ENCODE measurements at places on chromosomes 3 and 15.

DNA sequence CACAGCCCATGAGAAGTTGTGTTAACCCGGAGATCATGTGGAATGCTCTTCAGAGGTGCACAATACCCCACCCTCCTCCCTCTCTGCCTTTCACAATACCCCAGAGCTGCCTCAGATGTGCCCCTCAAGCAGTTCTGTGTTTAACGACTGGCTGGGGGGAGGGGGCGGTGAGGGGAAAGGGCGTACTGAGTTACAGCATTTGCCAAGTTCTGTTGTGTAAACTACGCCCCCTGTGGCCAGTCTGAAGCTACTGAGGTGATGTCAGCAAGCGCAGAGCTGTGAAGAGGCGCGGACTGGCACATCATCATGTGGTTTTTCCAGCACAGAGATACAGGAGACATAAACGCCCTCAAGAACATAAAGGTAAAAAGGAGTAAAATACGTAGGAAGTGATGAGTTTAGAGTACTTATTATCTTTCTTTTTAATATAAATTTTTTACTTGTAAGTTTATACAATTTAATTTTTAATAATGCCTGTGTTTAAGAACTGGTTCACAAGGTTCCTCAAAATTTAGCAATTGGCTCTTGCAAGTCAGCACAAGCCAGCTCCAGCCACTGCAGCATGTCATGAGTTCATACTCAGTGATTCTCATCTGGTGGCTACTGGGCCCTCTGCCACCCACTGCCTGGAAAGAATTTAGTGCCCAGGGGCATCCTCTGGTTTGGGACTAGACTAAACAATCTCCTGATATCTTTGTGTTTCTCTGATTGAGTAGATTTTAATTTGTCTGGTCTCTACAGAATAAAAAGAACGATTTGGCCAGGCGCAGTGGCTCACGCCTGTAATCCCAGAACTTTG lies 1.7 kb downstream of the EPB42 start:
- DNase-seq, result no peak

- DNase-seq, result no peak
Measured at GRCh38 chr3:126051741-126052140, 32.2 kb downstream of the SLC41A3 start.

DNA sequence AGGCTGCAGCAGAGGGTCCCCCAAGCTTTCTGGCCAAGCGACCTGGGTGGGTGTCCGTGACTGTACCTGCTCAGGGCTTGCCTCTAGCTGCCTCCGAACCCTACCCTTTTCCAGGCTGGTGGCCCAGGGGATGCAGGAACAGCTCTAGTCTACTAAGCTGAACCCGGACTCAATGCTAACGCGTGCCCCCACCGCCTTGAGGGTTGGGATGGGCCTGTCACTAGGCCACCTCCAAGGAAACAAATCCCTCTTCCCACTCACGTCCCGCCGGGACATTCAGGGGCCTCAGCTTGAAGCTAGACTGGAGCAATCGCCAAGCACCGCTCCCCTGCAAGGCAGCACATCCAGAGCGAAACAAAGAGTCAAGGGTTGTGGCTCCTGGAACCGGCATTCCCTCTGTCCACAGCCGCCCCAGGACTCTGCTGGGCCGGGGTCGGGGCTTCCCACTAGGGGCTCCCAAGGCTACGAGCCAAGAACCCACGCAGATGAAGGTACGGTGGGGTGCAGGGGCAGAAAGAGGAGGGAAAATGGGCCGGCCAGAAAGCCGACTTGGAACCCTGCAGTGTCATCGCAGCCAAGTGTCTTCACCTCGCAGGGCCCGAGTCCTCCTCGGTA lies 2.9 kb downstream of the FBXL22 start:
- DNase-seq, result peak; percentile 24

DNA sequence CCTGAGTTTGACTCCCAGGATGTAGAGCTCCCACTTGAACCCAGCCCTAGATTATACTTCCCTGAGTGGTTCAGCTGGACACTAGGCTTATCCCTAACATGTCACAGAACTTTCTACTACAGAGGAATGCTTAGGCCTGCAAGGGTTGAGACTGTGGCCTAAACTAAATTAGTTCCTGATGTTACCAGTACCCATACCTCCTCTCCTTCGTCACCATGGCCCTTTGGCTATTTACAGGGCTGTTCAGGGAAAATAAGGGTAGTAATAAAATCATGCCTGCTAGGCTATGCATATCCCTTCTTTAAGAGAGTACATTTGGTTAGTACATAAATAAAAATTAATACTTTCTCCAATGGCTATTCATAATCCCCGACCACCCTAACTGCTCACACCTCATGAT lies 356.4 kb upstream of the RASGRP1 start:
- no peak for DNase-seq

- no peak for DNase-seq
Measured at GRCh38 chr3:121740896-121741295, 8.6 kb downstream of the GOLGB1 start.

GRCh38 chr15:81766829-81767475 lies 278.9 kb downstream of the MEX3B start:
- no peak for DNase-seq

DNA sequence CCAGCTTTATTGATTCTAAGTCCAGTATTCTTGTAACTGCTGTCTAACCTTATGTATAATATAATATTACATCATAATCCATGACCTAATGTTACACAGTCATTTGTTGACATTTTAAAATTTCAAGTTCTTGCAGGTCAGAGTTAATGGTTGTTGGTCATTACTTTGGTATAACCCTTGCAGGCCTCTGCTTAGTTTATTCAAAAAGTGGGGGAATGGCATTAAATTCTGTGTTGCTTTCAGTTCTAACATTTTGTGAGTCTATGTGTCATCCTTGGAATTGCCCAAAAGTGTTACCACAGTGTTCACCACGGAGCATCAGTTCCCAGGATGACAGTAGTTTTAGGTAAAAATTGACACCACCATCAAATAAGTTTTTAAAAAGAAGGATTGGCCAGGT lies 174.8 kb upstream of the BCL6 start:
- DNase-seq, result peak; percentile 26

DNA sequence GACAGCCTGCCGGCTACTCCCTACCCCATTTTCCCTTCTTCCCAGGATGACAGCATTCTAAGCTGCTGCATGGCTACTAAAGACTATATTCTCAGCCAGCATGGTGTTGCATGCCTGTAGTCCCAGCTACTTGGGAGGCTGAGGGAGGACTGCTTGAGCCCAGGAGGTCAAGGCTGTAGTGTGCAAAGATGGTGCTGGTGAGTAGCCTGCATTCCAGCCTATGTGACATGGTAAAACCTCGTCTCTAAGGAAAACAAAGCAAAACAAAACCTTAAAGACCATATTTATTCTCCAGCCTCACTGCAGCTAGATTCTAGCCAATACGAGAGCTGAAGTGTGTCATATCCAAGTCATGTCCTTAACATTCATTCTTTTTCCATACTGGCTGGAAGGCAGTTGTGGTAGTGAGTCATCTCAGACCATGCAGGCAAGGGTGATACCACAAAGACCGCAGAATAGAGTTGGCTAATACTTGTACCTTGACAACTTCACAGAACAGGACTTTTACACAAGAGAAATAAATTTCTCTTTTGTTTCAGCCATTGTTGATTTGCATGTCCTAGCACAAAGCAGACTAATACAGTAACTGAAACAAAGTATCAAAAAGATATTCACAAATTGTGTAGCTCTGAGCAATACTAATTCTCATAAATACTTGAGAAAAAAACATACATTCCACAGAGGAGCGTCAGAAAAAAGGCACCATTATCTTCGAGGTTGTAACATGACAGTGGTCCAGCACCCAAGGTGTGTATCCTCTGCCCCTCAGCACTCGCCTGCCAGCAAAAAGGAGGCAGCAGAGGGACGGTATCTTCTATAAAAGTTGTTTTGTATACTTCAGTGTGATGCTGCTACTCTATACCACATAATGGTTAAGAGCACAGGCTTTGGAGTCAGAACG lies 14.8 kb downstream of the PBRM1 start:
- peak; percentile 95 for DNase-seq

DNA sequence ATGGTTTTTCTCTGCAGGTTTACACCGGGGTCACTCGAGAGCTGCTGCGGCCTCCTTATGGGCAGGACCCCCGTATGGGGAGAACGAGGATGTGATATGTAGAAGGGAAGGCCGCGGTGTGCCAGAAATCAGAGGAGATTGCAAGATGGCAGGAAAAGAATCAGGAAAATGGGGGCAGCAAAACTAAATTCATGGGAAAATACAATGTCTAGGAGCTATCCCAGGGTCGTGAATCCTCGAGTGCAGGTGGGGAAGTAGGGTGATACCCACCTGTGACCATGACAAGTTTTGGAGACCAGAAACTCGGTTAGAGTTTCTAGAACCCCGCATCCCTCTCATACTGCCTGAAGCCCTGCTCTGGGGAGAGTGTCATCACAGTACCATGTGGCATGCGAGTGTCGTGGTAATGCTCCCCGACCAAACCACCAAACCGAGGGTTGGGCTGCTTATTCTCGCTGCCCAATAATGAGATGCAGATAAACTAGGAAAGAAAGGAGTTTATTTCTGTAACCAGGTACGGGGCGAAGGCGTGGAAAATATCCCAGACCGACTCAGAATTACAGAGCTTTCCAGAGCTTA lies 781 bp downstream of the TRNT1 start:
- peak; percentile 59 for DNase-seq

- DNase-seq, result no peak
Measured at GRCh38 chr3:151395806-151396205, 11.3 kb upstream of the P2RY12 start.

- no peak for DNase-seq
Measured at GRCh38 chr3:106577241-106577640, 708.4 kb upstream of the CBLB start.

- no peak for DNase-seq
Measured at GRCh38 chr15:49064884-49065283, 18.6 kb upstream of the SECISBP2L start.

GRCh38 chr3:63442918-63443317 lies 164.8 kb downstream of the SYNPR start:
- no peak for DNase-seq

DNA sequence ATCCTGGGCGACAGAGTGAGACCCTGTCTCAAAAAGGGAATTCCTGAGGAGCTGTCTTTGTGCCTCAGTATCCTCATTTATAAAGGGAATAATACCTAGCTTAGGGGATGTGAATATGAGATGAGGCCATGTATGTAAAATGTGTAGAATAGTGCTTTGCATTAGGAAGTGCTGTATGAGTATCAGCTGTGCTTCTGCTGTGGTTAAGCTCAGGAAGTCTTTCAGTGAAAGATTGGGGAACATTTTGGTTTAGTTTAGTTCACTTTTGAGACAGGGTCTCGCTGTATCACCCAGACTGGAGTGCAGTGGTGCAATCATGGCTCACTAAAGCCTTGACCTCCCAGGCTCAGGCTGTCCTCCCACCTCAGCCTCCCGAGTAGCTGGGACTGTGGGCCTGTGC lies 10.6 kb downstream of the THUMPD3 start:
- no peak for DNase-seq

DNA sequence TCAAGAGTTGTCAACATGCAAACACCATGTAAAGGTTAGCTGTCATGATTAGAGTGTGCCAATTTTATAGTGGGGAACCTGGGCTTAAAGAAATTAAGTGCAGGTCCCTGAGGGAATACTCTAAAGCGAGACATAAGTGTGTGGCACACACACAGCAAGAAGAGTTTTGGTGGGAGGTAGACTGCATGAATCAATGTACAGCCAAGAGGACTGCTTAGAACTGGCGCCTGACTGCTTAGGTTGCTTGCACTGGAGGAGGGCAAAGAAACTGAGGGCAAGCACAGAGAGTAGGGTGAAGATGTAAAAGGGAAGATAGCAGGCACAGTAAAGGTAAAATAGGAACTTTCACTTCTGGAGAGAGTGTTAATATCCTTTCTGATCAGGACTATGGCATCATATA lies 184.9 kb downstream of the SOX2 start:
- no peak for DNase-seq

- DNase-seq, result peak; percentile 34
Measured at GRCh38 chr3:128559486-128560225, 66.7 kb upstream of the GATA2 start.

- DNase-seq, result no peak
Measured at GRCh38 chr15:62462268-62462667, 297.2 kb upstream of the C2CD4B start.

DNA sequence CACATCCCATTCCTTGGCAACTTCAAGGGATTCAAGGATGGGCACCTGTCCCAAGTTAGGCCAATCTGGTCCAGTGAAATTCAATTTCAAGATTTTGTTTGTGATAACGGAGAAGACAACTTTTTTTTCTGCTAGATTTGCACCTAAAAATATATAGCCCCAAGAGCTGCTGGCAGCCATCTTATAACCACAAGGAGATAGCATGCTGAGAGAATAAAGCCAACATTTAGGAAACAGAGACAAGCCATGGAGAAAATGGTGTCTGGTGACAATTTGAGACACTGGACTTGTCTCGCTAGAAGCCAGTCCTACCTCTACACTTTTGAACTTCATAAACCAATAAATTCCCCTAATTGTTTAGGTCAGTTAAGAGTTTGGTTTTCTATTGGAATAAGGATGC lies 5.4 kb downstream of the PARL start:
- no peak for DNase-seq

DNA sequence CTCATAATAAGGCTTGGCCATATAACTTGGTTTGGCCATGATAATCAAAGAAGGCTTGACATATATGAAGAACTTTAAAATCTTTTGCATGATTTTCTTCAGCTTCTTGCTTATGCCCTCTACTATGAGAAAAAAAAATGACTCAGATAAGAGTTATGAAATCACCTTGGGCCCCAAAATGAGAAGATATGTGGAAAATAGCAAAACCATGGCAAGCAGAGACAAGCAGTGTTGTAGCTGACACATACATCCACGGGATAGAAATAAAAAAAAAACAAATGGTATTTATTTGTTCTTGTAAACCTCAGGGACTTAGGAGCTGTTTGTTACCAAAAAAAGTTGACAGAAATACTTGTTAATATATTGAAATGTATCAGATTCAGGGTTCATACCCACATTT lies 614.8 kb upstream of the BCHE start:
- no peak for DNase-seq

- peak; percentile 59 for DNase-seq
Measured at GRCh38 chr3:60555686-60556354, 695.4 kb downstream of the FHIT start.

GRCh38 chr15:88954431-88955277 lies 41.5 kb upstream of the MFGE8 start:
- DNase-seq, result no peak

- no peak for DNase-seq
Measured at GRCh38 chr3:184696697-184697096, 15.2 kb downstream of the MAGEF1 start.

DNA sequence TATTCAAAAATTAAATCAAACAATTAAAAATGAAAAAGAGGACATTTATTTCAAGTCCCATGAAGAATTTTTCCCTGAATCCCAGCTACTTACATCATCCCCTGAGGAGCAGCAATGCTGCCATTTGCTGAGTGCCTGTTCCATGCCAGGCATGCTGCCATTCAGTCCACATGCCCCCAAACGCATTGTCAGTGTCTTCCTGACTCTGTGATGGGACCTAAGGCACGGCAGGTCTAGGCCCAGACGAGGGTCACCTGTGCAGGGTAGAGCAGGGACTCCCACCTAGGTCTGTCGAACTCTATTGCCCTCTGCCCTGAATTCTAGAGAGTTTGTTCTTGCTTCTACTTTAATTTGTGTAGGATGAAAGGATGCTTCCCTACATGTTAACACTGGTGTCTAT lies 7.0 kb downstream of the PSTPIP1 start:
- DNase-seq, result no peak

Data from activated CD4-positive, alpha-beta T cell treated with anti-CD3 and anti-CD28 coated beads, Interleukin-10, Interleukin-2, amounts not matched to agents 100 ng/mL and 50 ng/mL, durations not matched to agents 16 hours and 8 hours (primary cell).